GM12878 (cell line): ENCODE measurements at places on chromosomes 7 and 10. TPM values are rescaled to one million over a fixed set of nuclear protein-coding genes. Genes with fewer than 3 reads are reported as not detected.
A peak's percentile ranks its signal among the peaks of the same experiment; 100 is the strongest.

- DNase-seq, result peak; percentile 16
Observed at GRCh38 chr10:118241229-118242137, 100.6 kb downstream of the FAM204A start.

DNA sequence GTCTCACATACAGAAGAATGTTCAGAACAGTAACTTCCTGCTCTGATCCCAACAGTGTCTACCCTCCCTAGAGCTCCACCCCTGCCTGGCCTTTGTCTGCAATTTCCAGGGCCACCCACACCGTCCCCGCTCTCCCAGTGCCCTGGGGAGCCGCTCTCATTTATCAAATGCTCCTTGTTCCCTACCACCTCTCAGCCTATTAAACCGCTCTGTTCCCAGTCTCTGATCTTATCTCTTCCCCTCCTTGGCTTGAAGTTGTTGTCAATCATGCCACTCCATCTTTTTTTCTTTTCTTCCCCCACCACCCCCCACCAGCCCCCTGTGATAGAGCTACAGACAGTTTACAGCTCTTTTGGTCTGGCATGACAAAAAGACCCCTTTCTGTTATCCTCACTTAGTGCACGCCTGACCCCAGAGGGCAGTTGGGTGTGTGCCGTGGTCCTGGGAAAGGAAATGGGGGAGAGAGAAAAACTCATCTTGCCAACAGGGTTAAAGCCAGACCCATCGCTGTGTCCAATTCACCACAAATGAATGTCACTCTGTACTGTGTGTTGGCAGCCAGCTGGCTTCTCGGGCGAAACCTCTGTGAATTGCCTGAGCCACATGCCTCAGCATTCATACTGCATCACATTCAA, 28.8 kb upstream of the HECTD2 start:
- DNase-seq, result no peak

DNA sequence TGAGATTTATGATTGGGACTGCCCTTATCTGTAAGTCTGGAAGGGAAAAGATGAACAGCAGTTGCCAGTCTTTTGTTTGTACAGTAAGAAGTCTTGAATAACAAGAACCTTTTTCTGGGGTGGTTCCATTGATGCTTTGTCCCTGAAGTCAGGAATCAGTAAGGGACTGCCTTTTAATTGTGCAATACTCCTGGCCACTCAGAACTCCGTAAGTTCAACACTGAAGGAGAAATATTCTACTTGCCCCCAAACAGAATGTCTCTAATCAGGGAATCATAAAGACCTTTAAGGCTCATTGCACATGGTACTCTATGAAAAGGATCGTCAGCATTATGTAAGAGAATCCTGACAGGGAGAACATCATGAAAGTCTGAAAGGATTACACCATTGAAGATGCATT, 361.4 kb downstream of the EXOC4 start:
- no peak for DNase-seq

DNA sequence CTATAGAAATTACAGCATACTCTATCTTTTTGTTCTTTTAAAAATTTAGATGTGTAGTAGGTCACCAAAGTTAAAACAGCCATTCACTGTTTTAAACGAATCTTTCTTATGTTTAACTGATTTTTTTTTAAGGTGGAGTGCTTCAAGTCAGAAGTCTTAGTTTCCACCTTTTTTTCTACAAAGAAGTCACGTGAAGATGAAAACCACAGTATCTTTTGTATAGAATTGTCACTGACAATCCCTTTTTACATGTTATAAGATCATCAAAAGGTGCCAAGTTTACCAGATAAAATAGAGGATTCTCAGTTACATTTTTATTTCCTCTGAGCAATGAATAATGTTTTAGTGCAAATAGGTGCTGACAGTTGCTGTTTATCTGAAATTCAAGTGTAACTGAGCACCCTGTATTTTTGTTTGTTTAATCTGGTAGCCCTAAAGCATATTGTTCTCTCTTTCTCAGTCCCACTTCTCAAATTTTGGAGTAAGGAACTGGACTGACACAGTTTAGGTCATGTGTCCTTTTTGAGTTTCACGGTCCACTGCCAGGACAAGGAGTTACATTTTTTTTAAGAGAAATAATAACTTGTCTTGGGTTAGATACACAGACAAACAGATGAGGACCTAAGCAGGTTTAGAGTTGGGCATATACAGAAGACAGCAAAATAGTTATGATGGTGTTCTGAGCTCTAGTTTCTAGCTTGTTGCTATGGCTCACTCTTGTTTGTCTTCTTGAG, 233.2 kb upstream of the MBL2 start:
- DNase-seq, result no peak

DNA sequence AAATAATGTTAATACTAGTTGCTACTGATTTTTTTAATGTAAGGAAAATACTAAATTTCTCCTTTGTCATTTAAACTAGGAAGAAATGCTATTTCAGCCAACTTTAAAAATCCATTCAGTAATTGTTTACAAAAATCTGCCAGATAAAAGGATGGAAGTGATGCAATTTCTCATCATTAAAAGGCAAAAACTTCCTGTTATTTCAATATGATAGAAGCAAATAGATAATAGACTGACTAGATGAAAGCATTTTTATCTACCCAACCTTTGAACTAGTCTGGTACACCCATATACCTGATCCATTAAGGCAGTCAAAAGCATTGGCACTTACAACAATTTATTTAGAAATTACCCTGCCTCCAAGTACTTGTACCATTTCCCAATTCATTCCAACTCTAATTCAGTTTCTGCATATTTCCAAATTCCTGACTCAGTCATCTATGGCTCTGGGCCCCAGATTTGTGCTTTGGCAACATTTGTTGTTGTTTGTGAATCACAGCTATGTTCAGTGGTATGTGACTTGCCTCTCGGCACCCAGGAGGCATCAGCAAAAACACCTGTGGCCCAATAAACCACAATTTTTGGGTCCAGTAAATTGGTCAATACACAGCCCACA, 482.6 kb upstream of the SEMA3A start:
- no peak for DNase-seq

GRCh38 chr10:114681542-114681941, 23.5 kb upstream of the ABLIM1 start:
- DNase-seq, result no peak

GRCh38 chr7:8592167-8592566, 158.8 kb downstream of the NXPH1 start:
- no peak for DNase-seq

GRCh38 chr10:117619707-117620405, 77.3 kb downstream of the EMX2 start:
- DNase-seq, result no peak

DNA sequence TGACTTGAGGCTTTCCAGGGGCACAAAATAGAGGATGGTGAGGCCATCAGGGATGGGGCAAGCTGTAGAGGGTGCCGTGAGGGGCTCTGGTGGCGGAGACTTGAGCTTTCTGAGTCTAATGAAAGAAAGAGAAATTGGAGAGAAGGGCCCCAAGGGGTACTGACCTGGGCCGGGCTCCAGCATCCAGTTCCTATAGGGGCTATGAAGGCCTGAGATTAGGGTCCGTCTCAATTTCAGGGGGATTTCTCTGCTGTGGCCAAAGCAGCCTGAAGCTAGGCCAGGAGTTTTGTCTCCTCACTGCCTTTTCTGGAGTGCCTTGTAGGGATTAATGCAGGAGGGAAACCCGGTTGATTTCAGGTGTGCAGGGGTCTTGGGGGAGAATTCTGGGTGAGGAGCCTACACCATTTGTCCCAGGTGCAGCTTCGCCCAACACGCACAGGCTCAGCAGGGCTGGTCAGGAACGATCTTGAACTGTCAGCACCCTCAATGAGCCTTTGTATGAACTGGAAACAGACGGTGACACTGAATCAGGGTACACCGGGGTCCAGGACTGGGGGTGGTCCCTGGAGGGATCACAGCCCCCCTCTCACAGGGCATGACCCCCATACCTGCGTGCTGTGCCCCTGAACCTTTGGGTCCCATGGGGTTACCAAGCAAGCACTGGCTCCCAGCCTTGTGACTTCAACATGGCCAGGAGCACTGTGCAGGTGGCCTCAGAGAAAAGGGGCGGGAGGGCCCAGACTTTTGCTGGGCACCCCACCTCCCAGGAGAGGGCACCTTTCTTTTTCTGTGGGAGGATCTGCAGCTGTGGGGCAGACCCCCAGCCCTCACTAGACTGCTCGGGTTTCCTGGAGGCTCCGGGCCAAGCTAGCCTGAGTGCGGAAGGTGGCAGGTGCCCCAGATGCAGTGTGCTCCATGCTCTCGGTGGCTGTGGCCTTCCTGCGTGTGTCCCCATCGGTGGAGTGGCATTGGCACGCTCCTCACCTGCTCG, 122.9 kb upstream of the RET start:
- no peak for DNase-seq

DNA sequence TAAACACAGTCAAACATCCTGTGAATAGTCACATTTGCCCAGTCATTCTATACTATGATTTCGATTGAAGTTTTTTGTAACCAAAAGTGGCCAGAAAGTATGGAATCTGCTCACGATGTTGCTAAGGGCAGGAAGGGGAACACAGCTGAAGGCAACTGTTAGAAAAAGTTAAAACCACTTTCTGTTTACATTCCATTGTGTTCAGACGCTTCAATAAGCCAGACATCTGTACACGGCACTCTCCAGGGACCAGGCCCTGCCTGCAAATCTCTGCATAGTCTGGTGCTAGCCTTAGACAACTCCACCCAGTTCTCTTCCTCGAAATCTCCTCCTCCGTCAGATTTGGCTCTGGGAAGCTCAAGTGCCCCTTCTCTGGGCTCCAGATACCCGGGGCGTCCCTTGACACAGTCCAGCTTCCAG, 17.1 kb upstream of the TMEM120A start:
- DNase-seq, result no peak

GRCh38 chr7:155788616-155789000, 23.7 kb downstream of the SHH start:
- DNase-seq, result no peak

DNA sequence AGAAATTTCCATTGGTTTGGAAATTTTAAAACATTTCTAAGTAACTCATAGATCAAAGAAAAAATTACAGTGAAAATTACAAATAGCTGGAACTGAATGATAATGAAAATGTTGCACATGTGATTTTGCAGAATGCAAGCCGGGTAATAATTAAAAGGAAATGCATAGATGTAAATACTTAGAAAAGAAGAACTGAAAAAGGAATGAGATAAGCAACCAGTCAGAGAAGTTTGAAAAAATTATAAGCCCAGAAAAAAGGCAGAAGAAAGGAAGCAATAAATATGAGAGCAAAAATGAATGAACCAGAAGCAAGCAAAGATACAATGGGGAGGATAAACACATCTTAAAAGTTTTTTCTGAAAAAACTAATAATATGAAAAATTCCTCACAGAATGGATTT, 3.2 kb upstream of the TMEM273 start:
- DNase-seq, result no peak

DNA sequence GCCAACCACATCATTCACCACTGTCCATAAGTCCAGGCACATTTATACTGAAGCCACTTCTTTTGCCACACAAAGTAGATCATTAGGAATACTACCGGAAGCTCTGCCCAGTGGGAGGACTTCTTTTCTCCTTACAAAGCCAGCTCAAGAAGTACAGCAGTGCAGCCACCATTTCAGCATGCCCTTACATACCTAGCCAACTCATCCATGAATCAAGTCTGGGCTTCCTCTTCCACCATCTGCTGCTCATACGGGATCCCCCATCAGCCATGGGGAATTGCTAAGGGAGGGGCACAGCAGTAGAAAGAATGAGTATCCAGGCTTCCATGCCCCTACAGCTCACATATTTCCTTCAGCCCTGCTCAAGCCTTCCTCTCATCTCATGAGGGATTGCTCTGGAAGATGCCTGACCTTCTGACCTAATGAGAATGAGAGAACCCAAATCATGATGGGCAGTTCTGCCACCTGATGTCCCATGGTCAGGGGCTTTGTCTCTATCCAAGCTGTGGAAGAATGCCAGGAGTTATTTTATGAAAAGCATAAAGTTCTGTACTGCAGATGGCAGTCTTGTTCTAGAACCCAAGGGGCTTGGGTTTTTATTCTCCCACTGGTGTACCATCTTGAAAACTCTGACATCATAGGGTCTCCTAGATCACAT, 39.5 kb downstream of the ACSM6 start:
- DNase-seq, result no peak

DNA sequence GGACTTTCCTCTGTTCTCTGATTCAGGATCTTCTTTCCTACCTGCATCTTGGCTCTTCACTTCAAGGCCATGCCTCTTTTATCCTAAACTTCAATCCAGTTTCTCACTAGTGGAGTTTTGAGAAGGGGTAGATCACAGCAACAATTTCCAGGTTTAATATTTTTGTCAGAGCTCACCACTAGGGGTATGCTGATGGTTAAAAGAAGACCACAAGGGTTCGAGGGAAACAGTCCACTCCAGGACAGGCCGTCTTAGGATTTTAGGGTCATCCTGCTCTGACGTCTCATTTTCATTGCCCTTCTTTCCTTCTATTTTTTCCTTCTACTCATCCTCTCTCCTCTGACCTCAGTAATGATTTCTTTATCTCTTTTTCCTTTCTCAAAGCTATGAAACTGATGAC, 11.3 kb downstream of the STAG3 start:
- DNase-seq, result no peak

DNA sequence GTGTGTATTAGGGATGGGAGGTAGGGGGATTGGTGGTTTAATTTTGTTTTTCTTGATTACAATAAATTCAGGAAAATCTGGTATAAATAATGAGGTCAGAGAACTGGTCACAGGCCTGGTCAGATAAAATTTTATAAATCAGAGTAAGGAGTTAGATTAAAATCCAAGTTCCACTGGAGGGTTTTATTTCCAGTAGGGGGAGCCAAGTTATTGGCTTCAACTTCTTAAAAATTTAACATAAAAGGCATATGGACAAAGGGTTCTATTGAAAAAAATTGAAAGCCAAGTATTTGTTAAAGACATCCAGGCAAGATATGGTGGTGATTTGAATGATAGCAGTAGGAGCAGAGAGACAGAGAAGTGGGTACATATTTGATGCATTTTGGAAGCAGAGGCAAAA, 763.3 kb downstream of the SORCS1 start:
- no peak for DNase-seq

- no peak for DNase-seq
Observed at GRCh38 chr10:113056441-113057021, 106.5 kb downstream of the TCF7L2 start.

GRCh38 chr7:149524394-149524793, 26.8 kb upstream of the ZNF746 start:
- no peak for DNase-seq

GRCh38 chr10:117555863-117556262, 13.3 kb downstream of the EMX2 start:
- no peak for DNase-seq

GRCh38 chr7:105711726-105712402, 130.6 kb upstream of the EFCAB10 start:
- DNase-seq, result no peak

DNA sequence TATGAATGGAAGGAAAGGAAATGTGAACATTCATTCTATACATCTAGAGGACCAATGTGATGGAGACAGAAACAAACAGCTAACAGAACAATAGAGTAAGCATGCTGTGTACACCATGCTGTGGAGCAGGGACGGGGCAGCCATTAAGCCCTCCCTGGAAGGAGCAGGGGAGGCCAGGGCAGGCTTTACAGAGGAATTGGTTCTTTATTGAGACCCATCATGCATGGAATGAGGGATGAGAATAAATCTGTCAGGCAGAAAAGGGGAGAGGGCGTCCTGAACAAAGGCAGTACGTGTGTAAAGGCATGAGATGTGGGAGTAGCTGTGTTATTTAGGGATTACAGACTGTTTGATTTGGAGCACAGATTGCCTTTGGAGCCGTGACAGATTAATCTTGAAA, 35.2 kb downstream of the STK17A start:
- no peak for DNase-seq

CYTH3 gene
- 20.8 and 23.9 TPM in 2 replicates for total RNA-seq

RTKN2 gene
- 0.10 TPM in 1 of 2 replicates, not detected in the other for total RNA-seq

HNRNPH3 gene
- total RNA-seq, result 98.1 and 104 TPM in 2 replicates

ZNF117 gene
- 7.0 and 7.5 TPM in 2 replicates for total RNA-seq

LRRC4 gene
- total RNA-seq, result 0.16 TPM in 1 of 2 replicates, not detected in the other
